ENCODE measurements at places on chromosomes 12 and 14.

DNA sequence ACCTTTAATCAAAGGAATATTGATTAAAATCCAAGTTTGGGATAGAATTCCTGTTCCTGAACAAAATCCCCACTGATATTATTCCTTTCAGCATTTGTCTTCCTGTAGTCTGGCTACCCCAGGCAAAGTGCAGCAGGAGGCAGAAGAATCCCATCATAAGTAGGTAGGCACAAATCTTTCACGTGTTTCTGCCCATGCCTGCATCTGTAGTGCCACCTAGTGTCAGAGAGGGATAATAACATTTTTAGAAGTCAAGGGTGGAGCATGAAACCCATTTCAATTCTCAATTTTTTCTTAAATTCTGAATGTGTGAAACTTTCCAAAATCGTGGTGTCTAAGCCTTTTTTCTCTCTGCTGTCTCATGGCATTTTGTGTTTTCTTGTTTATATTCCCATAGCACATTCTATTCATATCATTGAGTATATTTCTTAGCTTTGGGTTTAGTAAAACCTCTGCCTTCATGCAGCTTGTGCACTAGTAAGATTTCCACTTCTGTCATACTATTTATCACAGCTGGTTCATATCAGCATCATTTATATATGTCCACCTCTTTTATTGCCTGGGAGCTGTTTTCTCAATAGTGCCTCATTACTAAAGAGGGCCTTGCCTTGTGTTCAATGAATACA, 47.8 kb upstream of the RERG start:
- DNase-seq = no peak

GRCh38 chr12:90970471-90970870, 15.5 kb upstream of the CCER1 start:
- no peak for DNase-seq

- DNase-seq = no peak
Observed at GRCh38 chr12:108802101-108802961, 55.1 kb downstream of the SSH1 start.

DNA sequence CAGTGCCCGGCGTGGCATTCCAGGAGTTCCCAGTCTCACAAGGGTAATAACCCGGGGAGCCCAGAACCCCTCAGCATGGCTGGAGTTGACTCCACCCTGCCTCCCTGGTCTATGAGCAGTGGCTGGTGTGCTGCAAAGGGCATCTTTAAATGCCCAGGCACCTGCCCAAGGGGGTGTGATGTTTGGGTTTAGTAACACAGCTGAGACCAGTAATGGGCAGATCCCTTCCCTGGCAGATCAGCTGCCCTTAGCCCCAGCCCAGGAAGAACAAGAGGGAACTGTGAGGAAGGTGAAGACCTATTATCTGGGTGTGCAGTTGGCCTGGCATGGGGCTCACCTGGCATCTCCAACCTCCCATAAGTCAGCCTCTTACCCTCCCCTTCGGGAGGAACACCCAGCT, 35.9 kb downstream of the RBM19 start:
- DNase-seq = no peak

GRCh38 chr14:100539003-100539660, 48.1 kb downstream of the BEGAIN start:
- no peak for DNase-seq

DNA sequence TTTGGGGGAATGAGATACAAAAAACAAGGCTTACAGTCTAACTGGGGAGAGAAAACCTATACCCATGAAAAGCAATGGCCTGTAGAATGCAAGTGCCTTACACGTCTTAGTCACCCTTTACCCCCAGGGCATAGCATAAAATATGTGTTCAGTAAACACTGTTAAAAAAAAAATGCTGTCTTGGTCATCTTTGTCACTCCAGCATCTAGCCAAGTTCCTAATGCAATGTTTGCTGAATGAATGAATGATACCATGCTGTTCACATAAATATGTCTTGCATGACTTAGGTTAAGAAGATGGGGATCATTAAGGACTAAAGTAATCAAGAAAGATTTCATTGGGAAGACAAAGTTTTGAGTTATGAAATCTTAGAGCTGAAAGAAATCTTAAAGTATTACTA, 38.5 kb downstream of the PPP2R5E start:
- DNase-seq = no peak

- DNase-seq = no peak
Observed at GRCh38 chr14:31124197-31124596, 83.4 kb downstream of the HECTD1 start.

GRCh38 chr12:122058549-122059149, 19.9 kb upstream of the MLXIP start:
- DNase-seq = no peak

- no peak for DNase-seq
Observed at GRCh38 chr12:113191227-113191626, 5.7 kb downstream of the RITA1 start.

- DNase-seq = no peak
Observed at GRCh38 chr12:76084863-76085519, 506 bp upstream of the NAP1L1 start.

DNA sequence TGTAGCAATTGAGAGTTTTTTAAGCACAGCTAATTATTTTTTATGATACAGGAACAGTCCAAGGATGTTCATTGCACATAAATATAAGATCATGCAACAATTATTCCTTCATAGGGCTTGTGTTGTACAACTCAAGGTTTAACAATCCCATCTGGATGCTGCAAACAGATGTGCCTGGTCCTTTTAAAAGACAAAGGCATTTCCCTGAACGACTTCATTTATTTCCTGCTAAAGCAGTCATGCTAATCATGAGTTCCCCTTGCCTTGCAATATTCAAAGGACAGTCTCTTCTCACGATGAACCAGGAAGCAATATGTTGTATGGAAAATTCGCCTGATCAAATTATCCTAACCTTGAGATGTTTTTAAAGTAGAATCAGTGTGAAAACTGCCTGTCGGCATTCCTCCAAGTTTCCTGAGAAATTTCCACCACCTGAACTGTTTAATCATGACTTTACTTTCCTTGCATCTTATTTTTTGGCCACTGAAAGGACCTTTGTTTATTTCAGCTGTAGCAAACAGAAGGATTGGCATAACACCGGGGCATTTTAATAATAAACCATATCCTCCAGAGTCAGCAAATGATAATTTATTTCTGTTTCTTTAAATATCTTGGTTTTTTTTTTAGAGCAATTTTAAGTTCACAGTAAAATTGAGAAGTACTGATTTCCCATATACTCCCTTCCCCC, 33.9 kb upstream of the TSPAN8 start:
- DNase-seq = no peak
